ENCODE measurements at places on chromosomes 2 and 18.

GRCh38 chr2:142045641-142046040 lies 85.2 kb downstream of the LRP1B start:
- no peak for DNase-seq

GRCh38 chr2:126843081-126843480 lies 55.6 kb upstream of the TEX51 start:
- DNase-seq, result no peak

GRCh38 chr2:188204824-188205223 lies 86.8 kb upstream of the GULP1 start:
- DNase-seq, result no peak

DNA sequence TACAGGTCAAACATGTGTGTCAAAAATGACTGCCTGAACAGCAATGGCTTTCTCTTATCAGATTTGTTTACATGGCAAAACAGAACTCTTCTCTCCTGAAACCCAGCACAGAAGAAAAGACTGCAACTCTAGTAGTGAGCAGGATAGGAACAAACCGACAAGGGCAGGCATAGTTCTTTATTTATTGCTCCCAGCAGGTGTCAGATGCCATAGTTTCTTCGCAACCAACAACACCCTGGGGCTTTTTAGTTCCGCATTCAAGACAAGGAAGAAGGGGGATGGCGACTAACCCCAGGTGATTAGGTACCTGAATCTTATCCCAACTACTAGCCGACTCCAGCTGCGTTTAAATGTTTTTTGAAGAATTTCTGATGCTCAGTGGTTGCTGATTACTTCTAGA lies 367.5 kb upstream of the FIGN start:
- no peak for DNase-seq

GRCh38 chr2:5915881-5916310 lies 223.7 kb downstream of the SOX11 start:
- DNase-seq, result no peak

GRCh38 chr2:107258531-107259407 lies 372.8 kb upstream of the ST6GAL2 start:
- DNase-seq, result no peak

DNA sequence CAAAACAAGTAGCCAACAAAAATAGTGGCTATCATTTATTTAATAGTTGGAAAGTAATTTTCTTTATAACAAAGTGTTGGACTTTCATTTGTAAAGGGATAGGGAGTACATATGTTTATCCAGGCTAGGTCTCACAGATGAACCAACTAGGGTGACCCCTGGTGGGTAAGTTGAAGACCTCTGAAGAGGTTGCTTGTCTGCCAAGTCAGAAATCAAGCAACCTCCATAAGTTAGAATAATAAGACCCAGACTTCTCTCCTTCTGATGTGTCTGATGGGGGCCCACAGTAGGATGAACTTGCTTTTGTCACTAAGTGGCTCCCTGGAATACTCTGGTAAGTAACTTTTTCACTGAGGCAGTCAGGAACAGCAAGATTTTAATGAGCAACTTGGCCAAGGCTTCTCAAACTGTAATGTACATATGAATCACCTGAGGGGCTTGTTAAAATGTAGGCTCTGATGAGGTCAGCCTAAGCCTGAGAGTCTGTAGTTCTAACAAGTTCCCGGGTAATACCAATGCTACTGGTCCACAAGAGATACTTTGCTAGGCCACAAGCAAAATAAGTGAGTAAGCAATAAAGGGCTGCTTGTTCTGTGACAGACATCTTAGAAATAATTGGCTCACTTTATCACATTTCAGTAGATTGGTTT lies 319.6 kb downstream of the PIK3C3 start:
- DNase-seq, result no peak

GRCh38 chr2:213065583-213066442 lies 85.6 kb downstream of the IKZF2 start:
- no peak for DNase-seq

GRCh38 chr2:25877431-25878360 lies 591 bp downstream of the ASXL2 start:
- DNase-seq, result peak; percentile 56

DNA sequence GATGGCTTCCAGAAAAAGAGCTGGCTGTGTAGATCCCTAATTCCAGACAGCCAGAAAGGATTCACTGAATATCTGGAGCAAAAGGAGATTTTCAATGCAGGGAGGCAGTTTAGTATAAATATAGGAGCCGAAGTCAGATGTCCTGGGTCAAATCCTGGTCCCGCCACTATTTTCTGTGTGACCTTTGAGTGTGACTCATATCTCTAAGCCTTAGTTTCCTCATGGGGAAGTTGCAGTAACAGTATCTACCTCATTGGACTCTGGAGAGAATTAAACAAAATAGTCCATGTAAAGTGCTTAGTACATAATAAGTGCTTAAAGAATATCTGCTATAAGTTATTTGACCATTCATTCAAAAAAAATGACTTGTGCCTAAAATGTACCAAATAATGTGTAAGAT lies 52.1 kb upstream of the ITGA6 start:
- DNase-seq, result no peak

Measured in posterior cingulate gyrus (tissue), 11 donors.